GM13976 (cell line): ENCODE measurements at places on chromosomes 12 and 14.
A peak's percentile ranks its signal among the peaks of the same experiment; 100 is the strongest.

GRCh38 chr12:116876151-116876869, 4.9 kb downstream of the HRK start:
- no peak for DNase-seq

DNA sequence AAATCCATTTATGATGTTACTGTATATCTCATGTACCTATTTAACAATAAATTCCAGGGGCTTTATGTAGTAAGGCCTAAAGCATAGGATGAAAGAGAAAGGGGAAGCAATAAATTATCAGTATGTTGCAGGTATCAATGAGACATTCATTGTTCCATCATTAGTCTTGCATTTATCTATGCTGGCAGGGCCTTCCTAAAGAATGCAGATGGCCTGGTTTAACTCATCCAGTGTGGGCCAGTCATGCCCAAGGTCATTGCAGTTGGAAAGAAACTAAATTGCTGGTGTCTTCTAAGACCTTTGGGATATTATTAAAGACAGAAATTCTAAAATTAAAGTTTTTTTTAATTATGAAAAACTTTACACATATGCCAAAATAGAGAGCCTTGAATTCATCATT, 98.3 kb downstream of the AVPR1A start:
- no peak for DNase-seq

DNA sequence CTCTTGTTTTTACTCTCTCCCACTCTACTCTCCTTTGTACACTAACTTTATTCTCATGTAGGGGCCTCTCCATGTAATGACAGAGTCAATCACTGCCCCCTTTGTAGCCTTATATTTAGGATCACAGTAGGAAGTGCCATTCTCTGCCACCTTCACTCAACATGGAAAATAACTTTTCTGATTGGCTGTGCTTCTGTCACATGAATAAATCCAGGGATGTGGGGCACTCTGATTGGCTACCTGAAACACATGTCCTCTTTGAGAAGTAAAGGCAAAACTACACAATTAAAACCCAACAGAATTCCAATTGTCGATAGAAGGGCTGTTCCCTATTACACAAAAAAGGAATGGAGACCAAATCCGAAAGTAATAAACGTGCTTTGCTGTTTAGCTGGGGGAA, at the start of gene RNASE9:
Gene RNASE9, minus strand, starts transcription at position 87 of the 400 bp plus-strand sequence.
- DNase-seq = no peak

GRCh38 chr12:75727577-75727976, 216.2 kb upstream of the KRR1 start:
- no peak for DNase-seq

DNA sequence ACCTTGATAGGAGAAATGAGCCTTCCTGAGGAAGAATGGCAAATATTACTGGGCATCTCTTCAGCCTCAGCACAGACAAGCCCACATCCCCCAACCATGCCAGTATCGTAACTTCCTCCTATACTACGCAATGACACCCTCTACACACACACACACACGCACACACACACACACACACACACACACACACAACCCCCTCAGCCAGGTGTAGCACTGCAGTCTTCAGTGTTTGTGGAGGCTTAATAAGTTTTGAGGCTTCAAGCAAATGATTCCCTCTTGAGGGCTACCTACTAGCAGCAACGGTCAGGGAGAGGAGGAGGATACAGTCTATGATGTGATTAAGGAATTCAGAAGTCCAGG, 1.6 kb downstream of the DGKA start:
- DNase-seq = peak; percentile 56

DNA sequence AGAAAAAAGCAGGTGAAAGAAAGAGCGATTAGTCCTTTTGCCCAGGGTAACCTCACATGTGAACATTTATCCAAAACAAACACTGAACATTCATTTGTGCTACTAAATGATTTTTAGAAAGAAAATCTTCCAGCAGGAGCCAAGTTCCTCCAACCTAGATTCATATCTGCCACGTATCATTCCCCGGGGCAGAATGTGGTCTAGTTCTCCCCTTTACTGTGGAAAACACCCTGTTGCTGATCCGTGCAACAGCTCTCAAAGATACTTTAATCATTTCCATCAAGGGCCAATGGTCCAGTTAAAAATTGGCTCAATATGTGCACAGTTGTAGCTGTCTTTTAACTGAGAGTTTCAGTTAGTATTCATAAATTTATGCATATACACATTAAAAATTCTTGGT, 479.1 kb downstream of the ATP23 start:
- no peak for DNase-seq

GRCh38 chr12:96015672-96016071, 19.5 kb upstream of the HAL start:
- no peak for DNase-seq

DNA sequence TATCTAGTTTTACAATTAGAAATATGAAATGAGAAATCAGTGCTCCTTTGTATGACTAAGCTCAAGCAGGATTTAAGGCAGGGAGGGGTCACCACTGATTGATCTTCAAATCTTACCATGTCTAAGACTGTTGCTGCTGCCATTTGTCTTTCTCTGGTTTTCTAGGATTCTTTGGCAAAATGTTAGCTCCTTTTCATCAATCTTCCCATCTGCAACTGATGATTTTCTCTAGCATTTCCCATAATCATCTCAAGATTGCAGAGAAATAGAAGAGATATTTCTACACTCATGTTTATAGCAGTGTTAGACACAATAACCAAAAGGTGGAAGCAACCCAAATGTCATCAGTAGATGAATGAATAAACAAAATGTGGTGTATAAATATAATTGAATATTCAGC, 175.0 kb downstream of the RAD51B start:
- DNase-seq = no peak

DNA sequence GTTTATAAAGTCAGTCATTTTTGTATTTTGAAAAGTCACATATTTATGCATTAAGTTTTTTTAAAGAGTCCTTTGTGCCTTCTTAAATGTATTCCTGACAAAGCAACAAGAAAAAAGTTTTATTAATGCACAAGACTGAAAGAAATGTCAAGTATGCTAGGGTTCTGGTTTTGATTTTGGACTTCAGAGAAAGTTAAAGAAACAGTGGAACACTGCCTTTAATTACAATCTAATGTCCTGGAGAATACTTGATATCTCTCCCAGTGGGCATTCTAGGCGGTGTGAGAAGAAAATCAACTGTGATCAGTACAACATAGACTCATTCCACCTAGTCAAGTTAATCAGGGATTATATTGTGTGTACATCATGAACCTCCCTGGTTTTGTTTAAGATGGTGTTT, 49.9 kb downstream of the PRICKLE1 start:
- no peak for DNase-seq

GRCh38 chr12:104438134-104438533, 18.6 kb upstream of the CHST11 start:
- DNase-seq = no peak

DNA sequence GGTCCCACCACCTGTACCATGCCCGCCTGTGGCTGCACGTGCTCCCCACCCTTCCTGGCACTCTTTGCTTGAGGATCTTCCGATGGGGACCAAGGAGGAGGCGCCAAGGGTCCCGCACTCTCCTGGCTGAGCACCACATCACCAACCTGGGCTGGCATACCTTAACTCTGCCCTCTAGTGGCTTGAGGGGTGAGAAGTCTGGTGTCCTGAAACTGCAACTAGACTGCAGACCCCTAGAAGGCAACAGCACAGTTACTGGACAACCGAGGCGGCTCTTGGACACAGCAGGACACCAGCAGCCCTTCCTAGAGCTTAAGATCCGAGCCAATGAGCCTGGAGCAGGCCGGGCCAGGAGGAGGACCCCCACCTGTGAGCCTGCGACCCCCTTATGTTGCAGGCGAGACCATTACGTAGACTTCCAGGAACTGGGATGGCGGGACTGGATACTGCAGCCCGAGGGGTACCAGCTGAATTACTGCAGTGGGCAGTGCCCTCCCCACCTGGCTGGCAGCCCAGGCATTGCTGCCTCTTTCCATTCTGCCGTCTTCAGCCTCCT, 1.1 kb downstream of the INHBE start:
- peak; percentile 61 for DNase-seq

GRCh38 chr14:56115976-56116893, 2.0 kb upstream of the PELI2 start:
- DNase-seq = no peak

- DNase-seq = no peak
Observed at GRCh38 chr12:114340231-114340630, 65.7 kb downstream of the TBX5 start.

DNA sequence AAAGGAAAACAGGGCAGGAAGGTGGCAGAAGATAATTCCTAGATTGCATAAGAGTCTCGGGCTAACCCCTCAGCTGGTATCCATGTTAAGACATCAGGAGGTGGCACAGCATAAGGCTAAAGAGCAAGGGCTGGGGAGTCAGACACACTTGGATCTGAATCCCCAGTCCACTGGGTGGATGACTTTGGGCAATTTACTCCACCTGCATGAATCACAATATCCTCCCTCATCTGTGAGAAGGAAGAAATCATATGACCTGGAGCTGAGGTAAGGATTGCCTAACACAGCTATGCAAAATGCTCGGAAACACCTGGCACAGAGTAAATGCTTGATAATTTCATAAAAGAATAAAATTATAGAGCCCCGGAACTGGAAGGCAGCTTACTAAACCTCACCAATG, 217.9 kb downstream of the PIK3C2G start:
- DNase-seq = no peak
